MCF 10A (cell line): ENCODE measurements at places on chromosomes 4 and X. TPM values are rescaled to one million over a fixed set of nuclear protein-coding genes. Genes with fewer than 3 reads are reported as not detected.

DNA sequence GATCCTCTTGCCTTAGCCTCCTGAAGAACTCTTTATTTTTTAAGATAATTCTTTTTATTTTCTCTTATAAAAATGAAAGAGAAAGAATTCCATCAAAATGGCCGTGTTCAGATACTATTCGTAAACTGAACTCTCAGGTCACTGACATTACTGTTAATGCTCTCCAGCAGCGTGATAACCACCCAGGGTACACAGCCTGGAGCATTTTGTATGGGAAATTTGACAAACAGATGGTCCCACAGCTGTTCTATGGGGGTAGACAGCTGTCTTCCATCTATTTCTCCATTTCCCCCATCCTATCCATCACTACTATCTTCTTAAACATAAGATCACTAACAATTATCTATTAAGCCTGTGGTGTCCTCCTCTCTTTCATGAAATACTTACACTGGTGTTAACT lies 47.8 kb downstream of the SYNPO2 start:
- DNase-seq = no peak

DNA sequence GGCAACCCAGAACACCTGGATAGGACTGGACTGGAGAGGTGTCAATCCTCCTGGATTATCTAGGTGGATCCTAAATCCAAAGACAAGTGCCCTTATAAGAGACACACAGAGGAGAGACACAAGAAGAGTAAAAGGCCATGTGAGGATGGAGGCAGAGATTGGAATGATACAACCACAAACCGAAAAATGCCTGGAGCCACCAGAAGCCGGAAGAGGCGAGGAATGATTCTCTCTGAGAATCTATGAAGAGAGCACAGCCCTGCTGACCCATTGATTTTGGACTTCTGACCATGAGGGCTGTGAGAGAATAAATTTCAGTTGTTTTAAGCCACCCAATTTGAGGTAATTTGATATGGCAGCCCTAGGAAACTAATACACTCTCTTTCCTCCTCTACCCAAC lies 20.1 kb downstream of the GPC3 start:
- DNase-seq = no peak

SPRY1 gene
- 4.3 and 5.6 TPM in 2 replicates for total RNA-seq

- DNase-seq = no peak
Measured at GRCh38 chr4:133385161-133385954, 236.3 kb downstream of the PCDH10 start.

CXCL8 gene
- total RNA-seq = 17.0 and 36.2 TPM in 2 replicates
